AG10803 (cell line): ENCODE measurements at places on chromosomes 6 and 20.

GRCh38 chr6:84193114-84193708 is 34.2 kb downstream of the CEP162 start:
- peak; percentile 63 for DNase-seq

DNA sequence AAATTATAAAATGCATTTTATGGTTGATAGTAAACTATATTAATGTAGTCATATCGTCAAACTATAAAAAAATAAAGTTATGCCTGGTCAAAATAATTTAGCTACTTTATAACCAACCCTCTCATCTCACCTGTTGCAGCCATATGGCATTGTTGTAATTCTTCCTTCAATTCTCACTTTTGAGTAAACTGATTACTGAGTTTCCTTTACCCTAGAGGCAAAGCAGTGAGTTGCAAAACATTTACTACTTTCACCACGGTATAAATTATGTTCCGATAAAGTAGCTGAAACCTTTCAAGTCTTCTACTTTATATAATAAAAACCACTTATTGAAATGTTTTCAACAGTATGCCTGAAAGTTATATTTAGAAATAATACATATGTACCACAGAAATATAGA is 113.8 kb downstream of the AHI1 start:
- DNase-seq, result no peak

GRCh38 chr6:29831776-29832175 is 4.2 kb downstream of the HLA-G start:
- peak; percentile 5 for DNase-seq

GRCh38 chr6:72972579-72972978 is 252.7 kb downstream of the KHDC1L start:
- no peak for DNase-seq

DNA sequence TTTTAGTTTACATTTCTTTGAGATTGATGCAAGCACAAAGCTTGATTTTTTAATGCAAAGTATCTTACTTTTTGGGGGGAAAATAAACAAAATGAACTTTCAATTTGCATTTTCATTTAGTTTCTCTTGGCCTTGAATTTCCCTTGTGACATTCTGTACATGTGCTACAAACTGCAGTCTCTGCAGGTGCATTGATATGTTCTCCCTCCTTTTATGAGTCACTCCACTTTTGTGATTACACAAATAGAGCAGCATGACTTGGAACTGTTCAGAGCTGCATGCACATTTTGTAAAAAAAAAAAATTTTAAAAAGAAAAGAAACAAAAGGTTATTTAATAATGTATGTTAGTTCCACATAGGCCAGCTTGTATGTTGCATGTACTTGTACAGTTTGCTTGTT is 220.0 kb upstream of the KCNQ5 start:
- no peak for DNase-seq

- DNase-seq, result no peak
Measured at GRCh38 chr20:33119725-33120720, 40.6 kb downstream of the BPIFB4 start.

DNA sequence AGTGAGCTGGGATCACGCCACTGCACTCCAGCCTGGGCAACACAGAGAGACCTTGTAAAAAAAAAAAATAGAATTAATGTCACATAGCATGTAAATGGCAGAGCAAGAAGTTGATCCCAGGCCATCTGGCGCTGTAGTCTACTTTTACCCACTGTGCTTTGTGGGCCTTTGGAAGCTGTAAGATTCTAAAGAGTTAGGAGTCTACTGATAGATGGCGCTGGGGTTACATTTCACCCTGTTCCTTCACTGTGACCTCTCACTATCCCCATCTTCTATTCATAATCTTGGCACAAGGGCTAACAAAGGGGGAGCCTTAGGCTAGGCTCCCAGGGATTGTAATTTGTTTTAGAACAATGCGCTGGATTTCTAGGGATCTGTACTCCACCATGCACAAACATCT is 24.4 kb downstream of the SIRPD start:
- no peak for DNase-seq

DNA sequence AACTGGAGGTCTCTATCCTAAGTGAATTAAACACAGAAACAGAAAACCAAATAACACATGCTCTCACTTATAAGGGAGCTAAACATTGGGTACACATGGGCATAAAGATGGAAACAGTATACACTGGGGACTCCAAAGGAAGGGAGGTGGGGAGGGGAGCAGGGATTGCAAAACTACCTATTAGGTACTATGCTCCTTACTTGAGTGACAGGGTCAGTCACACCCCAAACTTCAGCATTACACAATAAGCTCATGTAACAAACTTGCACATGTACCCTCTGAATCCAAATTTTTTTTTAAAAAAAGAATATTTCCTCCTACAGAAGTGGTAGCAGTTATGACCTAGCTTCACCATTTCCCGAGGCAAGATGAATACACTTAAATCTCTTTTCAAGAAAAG is 49.5 kb upstream of the MYLIP start:
- no peak for DNase-seq

- peak; percentile 31 for DNase-seq
Measured at GRCh38 chr6:111711476-111711875, 105.8 kb upstream of the TRAF3IP2 start.

DNA sequence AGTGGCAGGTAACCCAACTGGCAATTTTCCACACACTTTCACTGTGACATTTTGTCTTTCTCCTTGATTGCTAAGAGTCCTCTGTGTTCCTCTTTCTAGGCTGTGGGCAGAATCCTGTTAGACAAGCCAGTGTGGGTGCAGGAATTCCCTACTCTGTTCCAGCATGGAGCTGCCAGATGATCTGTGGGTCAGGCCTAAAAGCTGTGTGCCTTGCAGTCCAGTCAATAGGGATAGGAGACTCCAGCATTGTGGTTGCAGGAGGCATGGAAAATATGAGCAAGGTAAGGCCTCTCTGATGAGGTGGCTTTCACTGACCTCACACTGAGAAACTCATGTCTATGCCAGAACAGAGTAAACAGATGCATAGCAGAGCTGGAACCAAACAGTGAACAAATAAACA is 5.1 kb downstream of the ACAT2 start:
- no peak for DNase-seq

GRCh38 chr20:48722002-48722731 is 105.6 kb downstream of the PREX1 start:
- DNase-seq, result peak; percentile 81

DNA sequence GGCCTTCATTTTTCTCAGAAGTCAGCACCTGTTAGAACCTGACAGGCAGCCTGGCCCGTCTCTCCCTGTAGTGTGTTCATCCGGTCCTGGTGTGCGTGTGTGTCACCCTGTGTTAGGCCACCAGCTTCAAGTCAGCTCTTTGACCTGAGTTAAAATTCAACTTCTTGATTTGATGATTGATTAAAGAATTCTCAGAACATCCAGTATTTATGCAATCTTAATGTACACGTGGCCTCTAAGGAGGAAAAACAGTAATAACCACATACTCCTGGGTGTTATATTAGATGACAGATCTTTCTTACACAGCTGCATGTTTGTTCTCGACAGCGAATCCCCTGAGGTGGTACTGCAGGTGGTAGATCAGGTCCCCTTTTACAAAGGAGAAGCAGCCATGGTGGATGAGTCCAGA is 19.1 kb upstream of the TMEM217 start:
- DNase-seq, result no peak

- no peak for DNase-seq
Measured at GRCh38 chr20:5168651-5169396, 42.0 kb downstream of the CDS2 start.

DNA sequence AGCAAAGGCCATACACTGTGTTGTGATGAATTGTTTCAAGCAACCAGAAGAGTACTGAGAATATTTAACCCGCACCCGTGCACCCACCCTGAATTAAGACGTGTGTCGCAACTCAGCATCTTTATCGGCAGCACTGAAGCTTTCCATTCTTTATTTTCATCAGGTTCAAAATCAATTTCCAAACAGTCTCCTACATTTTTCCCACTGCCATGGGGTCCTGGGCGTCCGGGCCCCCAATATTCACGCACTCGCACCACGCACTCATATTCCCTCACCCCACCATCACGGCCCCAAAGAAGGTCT is 1.8 kb downstream of the LTB start:
- no peak for DNase-seq

GRCh38 chr6:152462716-152463115 is 174.4 kb downstream of the SYNE1 start:
- no peak for DNase-seq

- DNase-seq, result peak; percentile 82
Measured at GRCh38 chr6:28940858-28941683, 17.3 kb upstream of the TRIM27 start.

DNA sequence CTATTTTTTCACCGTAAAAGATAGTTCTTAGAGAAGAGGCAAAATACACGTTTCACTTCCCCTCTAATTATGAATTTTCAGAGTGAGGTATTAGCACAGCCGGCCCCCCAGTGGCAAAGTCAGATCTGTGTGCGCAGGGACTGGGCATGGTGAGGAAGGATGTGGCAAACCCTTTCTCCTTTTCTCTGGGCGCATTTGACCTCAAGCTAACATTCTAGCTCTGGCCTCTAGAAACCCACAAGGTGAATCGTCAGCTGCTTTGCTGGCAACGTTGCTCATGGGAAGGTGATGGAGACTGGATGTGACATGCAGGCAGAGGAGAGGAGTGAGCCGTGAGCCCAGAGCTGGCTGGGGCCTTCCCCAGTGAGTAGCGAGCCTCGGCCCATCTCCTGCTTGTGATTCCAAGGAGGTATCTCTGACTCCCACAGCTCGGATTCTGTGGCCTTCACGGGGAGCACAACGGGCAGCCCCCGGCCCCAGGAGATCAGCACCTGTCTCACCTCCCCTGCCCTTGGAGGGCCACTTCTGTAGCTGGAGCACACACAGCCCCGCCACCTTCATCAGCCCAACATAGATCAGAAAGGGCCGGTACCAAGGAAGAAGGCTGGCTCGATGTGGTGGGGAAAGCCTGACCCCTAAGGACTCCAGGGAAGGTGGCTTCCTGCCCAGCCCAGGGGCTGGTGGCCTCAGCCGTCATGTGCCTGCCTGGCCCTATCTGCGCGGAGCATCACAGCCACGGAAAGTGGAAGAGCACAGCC is 152.8 kb downstream of the TAF4 start:
- no peak for DNase-seq

- no peak for DNase-seq
Measured at GRCh38 chr6:705047-705446, 12.1 kb upstream of the EXOC2 start.

DNA sequence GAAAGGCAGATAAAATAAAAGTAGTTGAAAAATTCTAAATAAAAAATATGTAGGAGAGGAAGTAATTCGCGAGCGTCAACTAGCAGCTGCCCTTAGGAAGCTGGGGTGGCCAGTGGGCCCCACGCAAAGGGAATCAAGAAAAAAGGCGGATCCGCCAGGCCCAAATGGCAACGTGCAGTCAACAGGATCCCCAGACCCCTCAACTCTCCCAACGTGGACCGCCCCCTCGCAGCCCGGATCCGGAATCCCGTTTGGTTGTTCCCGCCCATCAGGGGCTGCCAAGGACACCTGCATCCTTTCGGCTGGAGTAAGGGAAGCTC is 296 bp downstream of the DZANK1 start:
- no peak for DNase-seq

GRCh38 chr6:16836144-16836981 is 75.1 kb upstream of the ATXN1 start:
- peak; percentile 32 for DNase-seq

DNA sequence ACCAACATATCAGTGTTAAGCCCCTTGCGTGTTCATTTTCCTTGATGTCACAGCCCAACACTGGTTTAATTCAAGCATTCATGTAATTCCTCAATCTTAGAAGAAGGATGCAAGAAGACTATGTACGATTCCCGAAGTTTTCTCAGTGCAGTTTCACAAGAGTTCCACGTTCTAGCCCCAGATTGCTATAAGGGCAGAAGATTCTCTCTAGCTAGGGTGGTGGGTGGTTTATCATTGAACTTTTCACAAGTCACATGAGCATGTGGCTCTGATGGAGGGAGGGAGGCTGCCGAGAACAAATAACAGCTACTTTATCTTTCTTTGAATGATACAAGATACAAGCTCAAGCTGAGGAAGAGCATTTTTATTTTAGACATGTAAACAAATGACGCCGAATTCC is 71.9 kb upstream of the NHSL1 start:
- no peak for DNase-seq

DNA sequence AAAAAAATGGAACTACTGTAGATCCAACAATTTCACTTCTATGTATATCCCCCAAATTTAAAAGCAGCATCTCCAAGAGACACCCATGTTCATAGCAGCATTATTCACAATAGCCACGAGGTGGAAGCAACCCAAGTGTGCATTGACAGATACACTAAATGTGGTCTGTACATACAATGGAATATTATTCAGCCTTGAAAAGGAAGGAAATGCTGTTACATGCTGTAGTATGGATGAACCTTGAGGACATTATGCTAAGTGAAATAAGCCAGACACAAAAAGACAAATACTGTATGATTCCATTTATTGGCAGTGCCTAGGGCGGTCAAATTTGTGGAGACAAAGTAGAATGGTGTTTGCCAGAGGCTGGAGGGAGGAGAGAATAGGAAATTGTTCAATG is 34.2 kb downstream of the CAP2 start:
- no peak for DNase-seq

- DNase-seq, result no peak
Measured at GRCh38 chr6:66526061-66526460, 819.0 kb upstream of the EYS start.

- DNase-seq, result peak; percentile 93
Measured at GRCh38 chr20:371755-372542, 8.6 kb upstream of the TRIB3 start.

GRCh38 chr6:39577446-39578165 is 147.6 kb downstream of the KIF6 start:
- no peak for DNase-seq

- no peak for DNase-seq
Measured at GRCh38 chr20:64095927-64096326, 11.4 kb downstream of the NPBWR2 start.

DNA sequence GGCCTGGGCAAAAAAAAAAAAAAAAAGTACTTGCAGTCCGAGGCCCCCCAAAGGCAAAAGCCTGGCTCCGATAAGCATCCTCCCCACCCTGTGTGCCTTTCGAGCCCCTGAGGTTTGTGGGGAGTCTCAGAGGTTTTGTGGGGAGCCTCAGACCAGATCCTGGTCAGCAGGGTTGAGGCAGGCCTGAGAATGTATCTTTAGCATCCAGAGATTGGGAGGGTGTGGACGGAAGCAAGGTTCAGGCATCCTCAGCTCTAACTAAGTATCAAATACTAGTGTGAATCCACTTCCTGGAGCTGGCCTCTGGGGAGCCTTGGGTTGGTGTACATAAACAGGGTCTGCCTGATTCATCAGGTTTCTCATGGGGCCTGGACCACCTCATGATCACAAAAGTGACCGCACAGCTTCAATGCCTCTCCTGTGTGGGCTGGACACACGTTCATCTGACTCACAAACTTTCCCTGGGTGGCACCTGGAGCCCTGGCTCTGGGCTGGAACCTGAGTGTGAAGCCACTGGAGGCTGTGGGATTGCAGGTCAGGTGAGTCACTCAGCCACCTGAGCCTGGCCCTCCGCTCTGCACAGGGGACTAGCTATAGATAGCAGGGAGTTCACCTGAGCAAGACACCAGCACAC is 24.4 kb downstream of the PCMTD2 start:
- no peak for DNase-seq

GRCh38 chr20:15561707-15562404 is 1011.4 kb downstream of the KIF16B start:
- DNase-seq, result no peak
